RKO (cell line): ENCODE measurements at places on chromosomes 12 and 14.

- DNase-seq = no peak
These were observed 43.6 kb downstream of the SYNE3 start for GRCh38 chr14:95472819-95473251.

DNA sequence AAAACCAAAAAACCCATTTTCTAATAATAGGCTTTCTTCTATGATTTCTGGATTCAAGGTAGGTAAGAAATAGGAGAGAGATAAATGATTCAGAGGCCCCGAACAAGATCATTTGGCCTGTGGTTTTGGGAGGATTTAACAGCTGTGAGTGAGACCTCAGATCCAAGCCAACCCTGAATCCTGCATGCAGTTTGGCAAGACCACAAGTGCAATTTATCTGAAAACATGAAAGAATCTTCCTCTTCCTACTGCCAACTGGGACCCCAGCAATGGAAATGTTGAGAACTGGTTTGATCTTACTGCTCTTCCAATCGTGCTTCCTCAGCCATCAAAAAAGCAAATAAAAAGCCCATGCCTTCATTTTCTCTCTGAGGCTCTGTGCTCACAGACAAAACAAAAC is 519.7 kb upstream of the TBX3 start:
- no peak for DNase-seq

DNA sequence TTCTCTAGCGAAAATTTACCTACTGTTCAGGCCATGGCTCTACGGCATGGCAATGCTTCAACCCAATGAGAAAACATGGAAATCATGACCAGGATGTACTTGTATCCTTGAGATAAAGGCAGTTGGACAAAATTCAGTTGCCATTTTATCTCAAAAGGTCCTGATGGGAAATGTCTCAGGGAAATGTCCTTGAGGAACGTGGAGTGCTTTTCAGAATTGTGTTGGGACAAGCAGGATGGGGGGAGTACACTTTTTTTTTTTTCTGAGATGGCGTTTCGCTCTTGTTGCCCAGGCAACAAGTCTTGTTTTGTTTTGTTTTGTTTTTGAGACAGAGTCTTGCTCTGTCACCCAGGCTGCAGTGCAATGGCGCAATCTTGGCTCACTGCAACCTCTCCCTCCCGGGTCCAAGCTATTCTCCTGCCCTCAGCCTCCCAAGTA is 86.8 kb upstream of the EIF5 start:
- DNase-seq = no peak

DNA sequence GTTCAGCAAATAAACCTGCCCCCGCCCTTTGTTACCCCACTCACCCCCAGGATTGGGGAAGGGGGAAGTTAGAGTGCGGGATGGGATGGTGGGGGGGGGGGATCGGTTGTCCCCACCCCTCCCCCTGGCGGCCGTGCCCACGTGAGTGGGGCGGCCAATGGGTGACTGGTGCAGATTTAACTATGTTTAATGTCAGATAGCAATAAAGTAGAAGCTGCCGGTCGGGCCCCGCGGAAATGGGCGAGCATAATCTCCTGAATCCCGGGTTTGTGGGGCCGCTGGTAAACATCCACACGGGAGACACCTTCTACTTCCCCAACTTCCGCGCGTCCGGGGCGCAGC is at the start of gene HOXC12:
Gene HOXC12, plus strand, starts transcription at position 210 of the 342 bp plus-strand sequence. Its CDS starts 27 bp downstream, at position 237.
- DNase-seq = no peak

DNA sequence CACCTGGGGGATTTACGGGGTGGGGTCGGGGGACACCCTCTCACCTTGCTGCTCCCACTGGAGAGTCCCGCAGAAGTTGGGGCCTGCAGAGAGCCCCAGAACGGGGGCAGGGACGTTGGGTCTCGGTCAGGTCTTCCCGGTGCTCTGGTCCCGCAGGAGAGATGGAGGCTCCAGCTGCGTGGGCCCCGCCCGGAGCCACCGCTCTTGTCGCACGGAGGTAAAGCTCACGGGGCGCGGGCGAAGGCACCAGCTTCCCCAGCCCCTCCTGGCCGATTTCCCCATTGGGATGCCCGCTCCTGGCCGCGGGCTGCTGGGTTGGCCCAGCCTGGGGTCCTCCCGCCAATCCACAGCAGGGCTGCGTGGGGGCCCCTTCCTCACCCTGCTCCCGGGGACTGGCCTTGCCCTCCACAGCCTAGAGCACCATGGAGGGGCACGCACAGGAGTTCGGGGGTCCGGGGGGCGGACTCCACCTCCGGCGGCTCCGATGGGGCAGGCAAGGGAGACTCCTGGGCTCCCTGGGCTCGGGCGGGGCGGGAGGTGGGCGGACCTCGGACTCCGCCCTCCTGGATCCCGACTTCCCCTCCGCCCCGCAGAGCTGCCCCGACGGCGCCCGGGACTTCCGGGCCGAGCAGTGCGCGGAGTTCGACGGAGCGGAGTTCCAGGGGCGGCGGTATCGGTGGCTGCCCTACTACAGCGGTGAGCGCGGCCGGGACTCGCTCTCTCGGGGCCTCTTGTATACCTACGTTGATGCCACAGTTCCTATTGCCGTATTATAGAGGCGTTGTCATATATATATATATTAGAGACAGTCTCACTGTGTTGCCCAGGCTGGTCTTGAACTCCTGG is 8.4 kb downstream of the PAPLN start:
- DNase-seq = no peak

GRCh38 chr12:46209170-46209569 is 59.7 kb downstream of the SLC38A1 start:
- no peak for DNase-seq

DNA sequence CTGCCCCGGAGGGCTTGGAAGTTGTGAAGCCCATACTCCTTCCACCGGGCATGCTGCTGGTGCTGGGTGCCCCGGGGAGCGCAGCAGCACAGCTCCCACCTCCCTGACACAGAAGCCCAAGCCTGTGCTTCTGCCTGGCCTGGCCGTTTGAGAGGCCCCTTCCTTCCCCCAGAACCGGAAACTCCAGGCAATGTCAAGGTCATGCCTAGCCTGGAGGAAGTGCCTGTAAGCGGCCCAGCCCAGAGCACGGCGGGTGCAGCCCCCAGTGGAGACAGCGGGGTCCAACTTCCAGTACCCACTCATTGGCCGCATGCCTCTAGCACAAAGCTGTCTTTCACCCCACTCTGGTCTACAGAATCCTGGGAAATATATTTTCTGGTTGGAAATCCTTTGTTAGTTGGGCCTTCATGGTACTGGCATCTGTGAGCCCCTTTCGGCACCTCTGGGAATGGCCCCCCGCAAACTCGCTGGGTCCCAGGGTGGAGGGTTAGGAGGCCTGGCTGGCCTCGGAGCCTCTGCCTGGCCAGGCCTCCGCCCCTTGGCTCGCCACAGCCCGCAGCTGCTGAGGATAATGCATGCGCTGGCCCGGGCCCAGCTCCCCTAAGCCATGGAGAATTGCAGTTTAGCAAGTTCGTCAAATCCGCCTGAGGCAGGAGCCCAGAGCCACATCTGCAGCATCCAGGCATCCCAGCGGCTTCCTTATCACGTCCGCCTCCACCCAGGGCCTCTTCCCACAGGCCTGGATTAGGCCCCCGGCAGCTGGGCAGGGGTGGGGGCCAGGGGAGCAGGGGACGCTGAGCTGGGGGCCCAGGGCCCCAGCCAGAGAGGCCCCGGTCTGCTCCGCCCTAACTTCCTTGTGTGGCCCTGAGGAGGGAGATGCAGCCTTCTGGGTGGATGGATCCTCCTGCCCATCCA is 48.9 kb upstream of the DLK1 start:
- no peak for DNase-seq

DNA sequence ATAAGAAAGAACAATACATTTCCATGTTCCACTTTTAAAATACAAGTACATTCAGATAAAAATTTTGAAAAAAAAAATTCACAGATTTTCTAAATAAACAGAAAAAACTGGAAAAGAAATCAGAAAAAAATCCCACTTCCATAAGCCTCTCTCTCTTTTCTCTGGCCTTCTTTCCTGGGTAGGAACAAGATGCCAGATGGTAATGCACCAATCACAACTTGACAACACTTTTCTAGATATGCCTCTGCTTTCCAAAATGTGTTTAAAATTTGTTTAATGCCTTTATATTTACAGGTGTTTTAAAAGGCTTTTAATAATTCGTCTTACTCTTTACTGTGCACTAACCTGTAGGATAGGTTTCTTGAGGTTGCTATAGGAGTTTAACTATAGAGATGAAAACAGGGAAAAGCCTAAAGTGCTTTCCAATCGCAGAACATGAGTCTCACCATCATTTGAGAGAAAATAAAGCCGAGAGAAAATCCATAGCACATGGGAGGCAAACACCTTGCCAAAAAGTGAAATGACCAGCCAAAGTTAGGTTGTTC is 74.2 kb downstream of the TMTC1 start:
- no peak for DNase-seq

DNA sequence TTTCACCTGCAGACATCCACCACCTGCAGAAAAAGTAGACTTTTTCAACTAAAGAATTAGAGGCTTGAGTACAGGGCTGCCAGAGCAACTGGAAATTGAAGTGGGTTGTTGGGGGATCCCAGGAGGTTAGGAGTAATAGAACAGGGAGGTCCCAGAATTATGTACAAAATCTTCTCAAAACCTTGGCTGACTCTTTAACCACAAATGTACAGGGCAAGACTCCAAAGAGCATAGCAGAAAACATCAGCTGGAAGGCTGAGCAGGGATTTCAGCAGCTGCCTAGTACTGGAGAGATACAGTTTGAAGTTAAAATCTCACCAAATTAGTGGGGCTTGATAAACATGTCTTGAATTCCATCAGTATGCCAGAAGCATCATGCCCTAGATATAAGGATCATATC is 191.6 kb downstream of the CRADD start:
- DNase-seq = no peak

DNA sequence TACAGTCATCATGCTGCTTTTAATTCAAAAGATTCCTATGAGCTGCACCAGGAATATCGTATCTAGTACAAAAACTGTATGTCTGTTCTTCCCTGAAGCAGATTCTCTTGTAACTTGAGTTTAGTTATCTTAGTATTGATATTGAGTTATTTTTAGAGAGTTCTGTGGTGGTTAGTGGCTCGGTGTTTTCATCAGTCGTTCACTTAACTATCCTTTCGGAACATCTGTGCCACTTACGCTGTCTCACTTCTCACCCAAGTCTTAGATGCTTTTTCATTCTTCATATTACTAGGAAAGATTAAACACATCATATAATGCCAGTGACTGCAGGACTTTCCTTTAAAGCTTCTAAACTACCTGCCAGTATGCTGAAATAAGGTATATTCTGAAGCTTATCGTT is 251.0 kb downstream of the FBXL14 start:
- no peak for DNase-seq

- no peak for DNase-seq
These were observed 270.4 kb upstream of the RTL1 start for GRCh38 chr14:101173698-101174521.

DNA sequence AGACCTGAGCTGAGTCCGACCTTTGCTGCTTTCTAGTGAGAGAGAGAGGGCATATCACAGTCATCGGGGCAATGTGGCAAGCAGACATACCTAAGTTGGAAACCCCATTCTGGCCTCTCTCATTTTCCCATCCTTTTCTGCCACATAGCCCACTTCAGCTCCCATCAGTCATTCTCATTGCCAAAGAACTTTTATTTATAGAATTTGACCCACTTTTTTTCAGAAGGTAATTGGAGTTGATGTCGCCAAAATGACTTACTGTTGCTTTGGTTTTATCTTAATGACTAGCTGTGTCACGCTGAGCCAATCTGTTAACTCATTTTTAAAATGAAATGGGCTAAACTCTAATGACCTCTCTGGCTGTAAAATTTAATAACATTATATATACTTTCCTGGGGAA is 63.9 kb upstream of the RMST start:
- no peak for DNase-seq

DNA sequence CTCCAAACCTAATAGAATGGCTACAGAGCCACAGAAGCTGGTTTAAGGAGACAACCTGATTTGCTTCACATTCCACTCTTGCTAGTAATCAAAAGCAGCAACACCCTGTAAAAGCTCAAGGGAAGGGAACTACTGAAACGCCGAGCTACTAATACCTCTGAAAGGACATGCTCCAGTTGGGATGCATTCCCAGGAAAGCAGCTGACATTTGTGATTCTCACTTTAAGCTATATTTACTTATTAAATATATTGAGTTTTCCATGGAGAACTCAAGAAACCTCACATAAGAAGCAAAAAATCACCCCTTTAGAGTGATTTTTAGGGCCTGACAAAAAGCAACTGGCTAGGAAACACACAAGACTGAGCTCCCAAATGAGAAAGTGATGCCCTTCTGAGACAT is 1073.0 kb upstream of the FLRT2 start:
- DNase-seq = no peak

GRCh38 chr14:90781876-90782275 is 34.4 kb downstream of the TTC7B start:
- DNase-seq = no peak

- peak; percentile 18 for DNase-seq
These were observed 372.9 kb upstream of the TMEM132C start for GRCh38 chr12:127893895-127894609.

DNA sequence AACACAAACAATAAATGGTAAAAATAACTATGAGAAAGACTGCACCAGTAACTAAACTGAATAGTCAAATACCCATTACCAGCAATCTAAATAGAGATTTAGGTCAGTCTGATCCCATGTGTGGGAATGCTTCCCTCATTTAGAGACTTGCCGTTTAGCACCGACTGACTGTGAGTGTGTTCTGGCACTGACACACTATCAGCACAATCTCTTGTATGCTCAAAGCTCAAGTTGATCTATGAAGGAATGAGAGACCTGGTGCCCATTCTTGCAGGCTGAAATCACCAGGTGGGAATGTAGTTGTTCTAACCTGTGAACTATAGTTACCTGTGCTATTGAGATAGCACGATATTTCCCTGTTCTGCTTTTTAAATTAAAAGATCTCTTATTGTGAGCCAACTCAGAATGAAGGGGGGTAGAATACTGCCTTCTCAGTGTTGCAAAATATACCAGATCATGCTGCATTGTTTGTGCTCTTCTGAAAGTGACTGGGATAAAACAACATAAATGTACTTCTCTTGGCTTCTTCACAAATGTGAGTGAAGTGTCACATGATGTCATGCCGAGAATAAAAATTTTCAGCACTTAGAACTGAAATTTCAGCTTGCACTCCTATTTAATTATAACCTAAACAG is 99.6 kb downstream of the LIN7A start:
- no peak for DNase-seq

DNA sequence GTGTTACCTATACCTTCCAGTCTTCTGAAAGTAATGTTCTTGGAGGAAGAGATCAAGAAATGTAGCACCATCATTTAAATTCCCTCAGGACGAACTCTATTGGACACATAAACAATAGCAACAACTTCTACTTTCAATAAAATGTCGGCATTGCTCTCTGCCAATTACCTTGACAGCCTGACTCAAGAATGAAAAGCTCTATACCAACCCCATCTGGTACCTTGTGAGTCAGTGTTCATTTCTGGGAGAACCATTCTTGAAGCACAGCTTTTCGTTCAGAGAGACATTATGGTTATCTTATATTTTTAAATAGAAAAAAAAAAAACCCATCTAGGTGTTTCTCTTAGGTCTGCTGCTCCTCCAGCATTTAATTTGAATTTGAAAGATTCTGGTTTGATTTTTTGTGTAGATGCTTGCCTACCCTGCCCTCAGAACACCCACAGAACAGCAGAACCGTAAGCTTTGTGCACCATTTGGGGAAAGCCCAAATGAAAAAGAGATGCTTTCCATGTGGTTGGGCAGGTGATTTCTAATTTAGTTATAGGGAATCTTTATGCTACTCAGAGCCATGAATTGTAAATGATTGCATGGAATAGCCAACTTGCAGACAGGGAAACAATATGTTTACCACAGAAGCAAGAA is 156.0 kb downstream of the SAMD4A start:
- DNase-seq = no peak

GRCh38 chr12:116859079-116859478 is 22.2 kb downstream of the HRK start:
- no peak for DNase-seq
